ENCODE measurements at places on chromosomes 1 and 21.

DNA sequence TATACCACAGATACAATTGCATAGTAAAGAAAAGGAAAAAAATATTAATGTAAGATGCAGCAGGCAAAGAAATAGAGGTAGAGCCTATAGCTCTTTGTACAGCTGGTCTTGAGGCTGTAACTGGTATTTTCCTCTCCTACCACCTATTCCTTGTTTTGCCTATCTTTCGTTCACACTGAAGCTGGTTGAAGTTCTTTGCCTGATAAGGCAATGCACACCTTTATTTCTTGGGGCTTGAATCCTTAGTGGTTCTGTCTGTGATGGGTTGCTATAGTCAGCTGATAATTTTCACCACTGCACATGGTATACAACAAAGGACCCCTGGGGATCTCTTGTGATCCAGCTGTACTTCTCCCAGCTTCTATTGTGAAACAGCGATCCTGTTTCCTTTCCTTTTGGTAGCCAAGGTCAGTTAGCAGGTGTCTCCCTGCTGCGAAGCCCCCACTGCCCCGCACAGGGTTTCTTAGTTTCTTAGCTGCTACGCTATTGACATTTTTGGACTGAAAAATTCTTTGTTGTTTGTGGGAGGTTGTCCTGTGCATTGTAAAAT is 9.9 kb upstream of the TSNAX start:
- DNase-seq = no peak

DNA sequence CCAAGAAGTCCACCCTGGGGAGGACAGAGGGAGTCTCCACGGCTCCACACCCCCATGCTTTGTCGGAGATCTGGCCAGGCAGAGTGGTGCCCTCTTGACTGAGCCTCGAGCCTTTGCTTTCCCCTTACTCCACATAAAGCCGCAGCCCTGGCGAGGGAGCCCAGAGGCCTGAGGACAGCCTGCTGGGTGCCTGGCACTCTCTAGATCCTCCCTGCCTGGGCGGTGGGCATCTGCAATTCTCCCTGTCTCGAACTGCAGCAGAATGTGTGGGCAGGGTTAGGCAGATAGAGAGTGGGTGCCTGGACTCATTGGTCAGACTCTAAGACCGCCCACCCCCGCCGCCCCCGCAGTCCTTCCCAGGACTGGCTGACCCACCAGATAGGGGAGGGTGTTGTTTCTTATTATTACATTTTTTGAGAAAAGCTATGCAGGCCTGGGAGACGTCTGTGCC is 13.9 kb downstream of the EPHX1 start:
- no peak for DNase-seq

DNA sequence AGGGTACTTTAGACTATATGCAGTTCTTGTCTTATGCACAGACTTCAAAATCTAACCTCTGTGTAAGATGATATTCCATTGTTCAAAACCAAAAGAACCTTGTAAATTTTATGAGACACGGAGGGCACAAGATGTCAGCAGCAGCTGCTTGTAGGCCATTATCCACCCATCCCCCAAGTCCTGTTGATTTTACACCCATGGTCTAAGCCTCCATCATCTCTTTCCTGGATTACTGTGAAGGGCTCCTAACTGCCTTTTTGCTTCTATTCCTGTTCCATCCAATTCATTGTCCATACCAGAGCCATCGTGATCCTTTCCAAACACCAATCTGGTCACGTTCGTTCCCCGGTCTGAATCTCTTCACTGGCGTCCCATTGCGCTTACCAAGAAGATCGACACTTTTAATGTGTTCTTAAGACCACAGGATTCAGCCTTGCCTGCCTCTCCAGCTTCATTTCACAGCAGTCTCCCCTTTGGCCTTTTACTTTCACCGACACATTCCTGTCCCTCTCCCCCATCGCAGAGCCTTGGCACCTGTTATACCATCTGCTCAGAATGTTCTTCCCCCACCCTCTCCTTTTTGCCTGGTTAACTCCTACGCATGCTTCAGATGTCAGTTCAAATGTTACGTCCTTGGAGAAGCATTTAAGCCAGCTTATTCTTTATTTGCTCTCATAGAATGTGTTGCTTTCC is 107.3 kb upstream of the POU3F1 start:
- DNase-seq = peak; percentile 81

DNA sequence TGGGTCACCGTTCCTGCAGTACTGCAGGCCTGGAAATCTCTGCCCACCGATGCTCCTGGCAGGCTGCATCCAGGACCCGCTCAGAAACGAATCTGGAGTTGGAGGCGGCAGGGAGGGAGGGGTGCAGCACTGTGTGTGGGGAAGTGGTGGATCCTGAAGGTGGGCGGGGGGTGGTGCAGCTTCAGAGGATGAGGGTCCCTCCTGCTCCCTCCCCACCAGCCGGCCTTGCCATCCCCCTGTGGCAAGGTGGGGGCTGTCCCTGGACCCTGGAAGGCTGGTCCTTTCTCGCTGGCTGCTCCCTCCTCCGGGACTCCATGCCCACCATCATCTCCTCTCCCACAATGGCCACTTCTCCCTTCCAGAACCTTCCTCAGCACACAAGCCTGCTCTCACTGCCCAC is 60.4 kb downstream of the B3GALT5 start:
- DNase-seq = no peak

DNA sequence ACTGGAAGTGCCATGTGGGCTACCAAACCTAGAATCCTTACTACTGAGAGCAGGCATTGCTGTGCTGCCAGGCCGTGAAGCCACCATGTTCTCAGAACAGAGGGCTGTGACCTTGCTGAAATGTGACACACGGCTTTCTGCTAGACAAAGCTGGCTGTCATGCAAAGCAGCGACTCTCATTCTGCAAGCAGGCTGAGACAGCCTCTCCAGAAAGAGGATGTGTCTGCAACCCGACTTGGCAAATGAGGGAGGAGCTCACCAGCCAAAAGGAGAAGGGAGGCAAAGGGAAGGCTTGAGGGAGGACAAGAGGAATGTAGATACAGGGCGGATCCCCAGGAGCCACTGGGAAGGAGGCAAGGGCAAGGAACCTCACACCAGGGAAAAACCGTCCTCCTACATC is 85.7 kb upstream of the KRTAP19-8 start:
- no peak for DNase-seq

Data from NCI-H187 treated with DMSO at 0.1 percent for 48 hours (cell line).